ENCODE measurements at places on chromosomes 16 and 17. TPM values are rescaled to one million over a fixed set of nuclear protein-coding genes. Genes with fewer than 3 reads are reported as not detected.

DNA sequence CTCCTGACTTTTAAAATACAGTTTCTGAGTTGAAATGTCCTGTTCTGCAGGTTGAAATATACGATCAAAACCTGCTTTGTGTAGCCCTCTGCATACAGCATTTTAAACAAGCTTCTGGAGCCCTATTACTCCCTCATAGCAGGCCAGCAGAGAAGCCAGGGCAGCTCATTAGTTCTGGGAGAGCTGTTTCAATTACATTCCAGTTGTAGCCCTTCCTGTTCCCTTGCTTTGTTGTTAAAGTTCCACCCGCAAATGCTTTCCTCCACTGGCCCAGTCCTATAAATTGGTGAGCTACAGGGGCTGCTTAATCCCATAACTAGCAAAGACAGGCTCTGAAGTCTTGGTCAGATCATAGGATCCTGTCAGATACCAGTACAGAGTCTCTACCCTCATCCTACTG, 162.5 kb downstream of the SLC39A11 start:
- DNase-seq, result no peak

GRCh38 chr16:89949121-89949742, 677 bp downstream of the DEF8 start:
- DNase-seq, result no peak

- peak; percentile 96 for DNase-seq
Measured at GRCh38 chr16:31177136-31177535, 2.8 kb upstream of the FUS start.

The ITGA2B gene
- 0.32 TPM for polyA plus RNA-seq

GRCh38 chr17:58753026-58753425, 2.6 kb upstream of the PPM1E start:
- DNase-seq, result no peak

DNA sequence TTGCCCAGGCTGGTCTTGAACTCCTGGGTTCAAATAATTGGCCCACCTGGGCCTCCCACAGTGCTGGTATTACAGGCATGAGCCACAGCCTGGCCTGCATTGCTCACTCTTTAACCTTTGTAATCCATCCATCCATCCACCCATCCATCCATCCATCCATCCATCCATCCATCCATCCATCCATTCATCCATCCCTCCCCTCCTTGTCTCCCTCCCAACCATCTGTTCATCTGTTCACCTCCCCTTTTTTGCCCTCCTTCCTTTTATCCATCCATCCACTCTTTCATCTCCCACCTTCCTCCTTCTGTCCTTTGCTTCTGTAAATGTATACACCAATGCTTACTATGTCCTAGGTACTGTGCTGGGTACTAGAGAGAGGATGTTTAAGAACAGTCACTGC, 65.5 kb downstream of the CDK5R1 start:
- no peak for DNase-seq

The KRT31 gene
- polyA plus RNA-seq, result not detected

GRCh38 chr17:55931446-55931845, 180.6 kb downstream of the PCTP start:
- no peak for DNase-seq

DNA sequence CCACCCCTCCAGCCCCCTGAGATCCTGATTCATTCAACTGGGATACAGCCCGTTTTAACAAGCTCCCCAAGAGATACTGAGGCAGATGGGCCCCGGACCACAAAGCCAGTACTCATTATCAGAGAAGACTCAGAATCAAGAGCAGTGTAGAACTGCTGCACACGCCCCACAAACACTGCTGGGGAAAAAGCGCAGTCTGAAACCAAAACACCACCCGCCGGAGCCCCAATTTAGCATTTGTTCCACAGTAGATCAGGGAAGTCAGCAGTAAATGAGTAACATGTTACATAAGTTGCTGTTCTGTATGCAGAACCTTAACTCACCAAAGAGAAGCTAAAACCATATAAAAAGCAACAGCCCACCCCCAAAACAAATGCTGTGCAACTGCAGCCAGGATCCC, 123.6 kb downstream of the CDYL2 start:
- no peak for DNase-seq

- DNase-seq, result no peak
Measured at GRCh38 chr16:88523309-88524161, 46.7 kb upstream of the ZC3H18 start.

The RRAD gene
- 1.3 TPM for polyA plus RNA-seq

DNA sequence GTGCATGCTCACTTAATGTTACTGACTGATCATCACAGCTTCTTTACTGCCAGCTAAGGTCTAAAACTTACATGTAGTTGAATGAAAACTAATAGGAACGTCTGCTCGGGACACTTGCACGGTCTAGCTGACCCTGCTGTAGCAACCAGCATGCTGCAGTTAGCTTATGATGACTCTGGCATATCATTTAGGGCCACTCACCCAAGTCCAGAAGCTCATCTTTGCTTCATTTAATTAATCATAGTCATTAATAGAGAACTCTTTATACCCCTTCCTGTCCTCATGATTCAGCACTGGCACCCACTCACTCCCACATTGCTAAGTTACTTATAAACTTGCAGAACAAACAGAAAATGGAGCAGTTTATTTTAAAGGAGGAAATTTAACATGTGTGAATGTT, 136.3 kb downstream of the NLK start:
- no peak for DNase-seq

- no peak for DNase-seq
Measured at GRCh38 chr16:79451196-79451816, 149.2 kb downstream of the MAF start.

The KRTAP4-4 gene
- polyA plus RNA-seq, result not detected

DNA sequence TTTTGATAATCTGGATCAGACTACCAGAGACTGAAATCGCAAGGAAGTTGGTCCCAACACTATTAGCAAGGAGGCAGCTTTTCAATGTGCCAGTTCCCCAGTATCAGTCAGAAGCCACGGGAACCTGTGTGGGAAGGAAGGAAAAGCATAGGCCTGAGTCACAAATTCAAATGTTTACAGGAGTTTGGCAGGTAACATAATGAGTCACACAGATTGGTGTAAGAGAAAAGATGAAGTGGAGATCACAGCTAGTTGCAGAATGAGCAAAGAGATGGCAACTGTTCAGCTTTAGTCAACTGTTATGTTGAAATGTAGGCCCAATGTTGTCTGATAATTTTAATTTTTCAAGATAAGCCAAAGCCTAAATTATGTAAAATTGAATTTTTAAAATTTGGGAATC, 28.1 kb upstream of the ITGA2B start:
- peak; percentile 95 for DNase-seq

DNA sequence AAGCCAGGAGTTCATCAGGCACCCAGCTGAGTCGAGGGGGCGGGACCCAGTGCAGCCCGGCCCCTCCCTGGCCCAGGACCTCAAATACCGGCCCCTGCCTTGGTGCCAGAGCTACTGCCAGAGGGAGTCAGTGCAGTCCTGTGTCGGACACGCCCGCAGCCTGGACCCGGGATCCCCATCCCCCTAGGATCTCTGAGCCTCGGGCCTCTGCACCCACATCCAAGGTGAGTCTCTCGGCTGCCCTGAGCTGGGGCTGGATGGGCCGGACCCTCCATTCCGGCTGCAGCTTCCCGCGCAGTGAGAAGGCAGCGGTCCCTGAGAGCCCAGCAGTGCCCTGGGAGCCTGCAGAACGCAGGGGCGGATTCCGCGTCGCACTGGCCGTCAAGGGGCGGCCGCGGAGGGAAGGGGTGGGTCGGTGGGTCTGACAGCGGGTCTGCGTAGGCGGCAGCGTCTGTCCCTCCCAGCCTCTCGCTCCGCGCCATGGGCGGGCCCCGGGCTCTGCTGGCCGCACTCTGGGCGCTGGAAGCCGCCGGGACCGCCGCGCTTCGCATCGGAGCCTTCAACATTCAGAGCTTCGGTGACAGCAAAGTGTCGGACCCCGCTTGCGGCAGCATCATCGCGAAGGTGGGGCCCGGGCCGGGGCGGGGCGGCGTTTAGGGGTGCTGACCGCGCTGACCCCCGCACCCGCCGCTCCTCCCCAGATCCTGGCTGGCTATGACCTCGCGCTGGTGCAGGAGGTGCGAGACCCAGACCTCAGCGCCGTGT, at the start of gene DNASE1L2:
Gene DNASE1L2, plus strand, starts transcription at position 108 of the 765 bp plus-strand sequence. Its CDS starts 373 bp downstream, at position 481.
- no peak for DNase-seq

DNA sequence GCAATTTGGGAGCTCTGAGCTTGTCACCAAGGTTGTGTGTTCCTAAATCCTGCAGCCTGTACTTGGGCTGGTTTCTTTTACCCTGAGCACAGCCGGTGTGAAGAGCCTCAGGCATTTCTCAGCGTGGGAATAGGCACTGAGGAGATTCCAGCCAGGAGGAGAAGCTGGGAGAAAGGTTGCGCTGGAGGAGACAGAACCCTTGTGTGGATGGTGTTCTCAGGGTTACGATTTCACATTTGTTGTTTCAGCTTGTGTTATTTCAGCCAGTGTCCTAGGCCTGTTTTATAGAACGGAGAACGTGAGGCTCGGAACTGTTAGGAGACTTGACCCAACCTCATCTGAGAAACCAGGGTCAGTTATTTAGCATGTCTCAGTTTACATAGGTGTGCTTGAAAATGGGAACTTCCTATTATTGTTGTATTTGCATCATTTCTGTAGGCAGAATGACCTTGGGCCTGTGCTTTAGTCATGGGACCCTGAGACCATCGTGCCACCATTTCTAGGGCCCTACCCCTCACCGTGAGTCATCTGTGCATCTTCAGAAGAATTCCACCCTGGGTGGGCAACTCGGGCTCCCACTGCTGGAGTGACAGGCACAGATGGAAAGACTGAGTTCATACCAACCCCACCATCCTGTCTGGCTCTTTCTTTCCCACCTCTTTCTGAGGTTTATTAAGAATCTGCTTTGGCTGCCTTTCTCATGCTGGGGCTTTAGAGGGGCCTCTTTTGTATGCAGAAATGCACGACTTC, 134.9 kb downstream of the MSI2 start:
- no peak for DNase-seq

The AXIN1 gene
- polyA plus RNA-seq, result 13.0 TPM

DNA sequence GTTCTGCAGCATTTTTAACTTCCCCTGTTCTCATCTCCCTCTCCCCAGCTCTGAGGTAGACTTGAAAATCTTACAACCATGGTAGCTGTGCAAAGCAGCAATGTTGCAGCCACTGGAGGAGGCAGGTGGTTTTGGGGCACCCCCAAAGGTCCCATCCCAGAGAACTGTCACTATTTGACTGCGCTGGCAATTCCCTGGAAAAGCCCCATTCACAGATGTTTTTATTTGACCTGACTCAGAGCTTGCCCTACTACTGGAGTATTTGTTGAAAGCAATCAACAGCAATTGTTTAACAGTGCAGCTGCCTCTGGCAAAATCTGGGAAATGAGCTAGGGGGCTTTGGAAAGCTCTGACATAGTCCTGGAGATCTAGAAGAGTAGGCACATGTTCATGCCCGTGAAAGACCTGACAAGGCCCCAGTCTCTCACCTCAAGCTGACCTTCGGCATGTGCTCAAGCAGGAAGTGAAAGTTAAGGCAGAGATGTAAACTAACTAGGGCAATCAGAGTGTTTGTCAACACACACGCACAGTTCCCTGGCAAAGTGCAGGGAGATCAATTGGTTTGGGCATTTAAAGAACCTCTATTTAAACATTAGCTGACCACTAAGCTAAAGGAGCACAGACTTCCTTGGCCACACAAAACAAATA, 19.7 kb upstream of the PIK3R5 start:
- DNase-seq, result no peak

The MEOX1 gene
- polyA plus RNA-seq, result not detected

DNA sequence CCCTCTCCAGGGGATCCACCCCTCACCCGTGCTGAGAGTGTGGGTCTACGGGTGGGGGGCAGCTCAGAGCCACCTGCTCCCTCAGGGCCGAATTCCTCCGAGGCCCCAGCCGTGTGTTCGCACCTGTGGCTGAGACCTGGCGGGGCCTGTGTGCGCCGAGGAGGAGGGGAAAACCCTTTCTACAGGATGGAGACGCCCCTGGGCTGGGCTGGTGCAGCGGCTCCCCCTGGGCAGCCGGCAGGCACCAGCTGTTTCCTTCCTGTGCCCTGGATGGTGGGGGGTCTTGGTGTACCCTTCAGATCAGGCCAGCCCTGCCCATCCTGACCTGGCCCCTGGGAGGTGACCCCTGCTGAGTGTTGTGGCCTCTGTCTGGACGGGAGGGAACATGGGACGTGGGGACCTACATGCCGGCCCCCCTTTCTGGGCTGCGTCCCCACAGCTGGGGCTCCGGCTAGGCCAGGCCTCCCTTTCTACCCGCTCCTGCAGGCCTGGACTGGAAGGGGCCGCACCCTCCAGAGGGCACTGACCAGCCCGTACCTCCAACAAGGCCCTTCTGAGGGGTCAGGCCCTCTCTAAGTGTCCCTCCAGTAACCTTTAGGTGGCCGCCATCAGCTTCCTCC, 28.3 kb upstream of the PABPN1L start:
- no peak for DNase-seq

GRCh38 chr16:9964426-9964825, 217.8 kb downstream of the GRIN2A start:
- no peak for DNase-seq

GRCh38 chr16:24119807-24120206, 136.3 kb upstream of the CACNG3 start:
- no peak for DNase-seq

DNA sequence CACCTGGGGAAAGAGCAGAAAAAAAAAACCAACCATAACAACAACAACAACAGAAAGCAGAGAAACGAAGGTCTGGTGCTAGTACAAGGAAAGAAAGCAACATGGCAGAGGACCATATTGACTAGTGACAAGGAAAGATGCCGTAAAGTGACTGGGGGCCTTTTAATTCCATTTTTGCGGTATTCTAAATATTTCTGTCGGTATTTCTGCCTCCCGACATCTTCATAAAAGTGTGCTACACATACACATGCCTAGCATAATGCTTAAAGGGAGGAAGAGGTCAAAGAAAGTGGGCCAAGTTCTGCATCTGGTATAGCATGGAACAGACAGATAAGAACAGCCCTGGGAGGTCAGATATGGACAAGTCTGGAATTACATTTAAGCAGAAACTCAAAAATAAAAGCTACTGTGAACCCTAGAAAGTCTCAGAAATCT, 19.5 kb upstream of the RNF43 start:
- DNase-seq, result no peak

The PRSS36 gene
- polyA plus RNA-seq, result 0.54 TPM

- no peak for DNase-seq
Measured at GRCh38 chr17:49223517-49224197, 6.9 kb downstream of the PHOSPHO1 start.

- DNase-seq, result no peak
Measured at GRCh38 chr17:83007504-83008185, 71.8 kb upstream of the METRNL start.

DNA sequence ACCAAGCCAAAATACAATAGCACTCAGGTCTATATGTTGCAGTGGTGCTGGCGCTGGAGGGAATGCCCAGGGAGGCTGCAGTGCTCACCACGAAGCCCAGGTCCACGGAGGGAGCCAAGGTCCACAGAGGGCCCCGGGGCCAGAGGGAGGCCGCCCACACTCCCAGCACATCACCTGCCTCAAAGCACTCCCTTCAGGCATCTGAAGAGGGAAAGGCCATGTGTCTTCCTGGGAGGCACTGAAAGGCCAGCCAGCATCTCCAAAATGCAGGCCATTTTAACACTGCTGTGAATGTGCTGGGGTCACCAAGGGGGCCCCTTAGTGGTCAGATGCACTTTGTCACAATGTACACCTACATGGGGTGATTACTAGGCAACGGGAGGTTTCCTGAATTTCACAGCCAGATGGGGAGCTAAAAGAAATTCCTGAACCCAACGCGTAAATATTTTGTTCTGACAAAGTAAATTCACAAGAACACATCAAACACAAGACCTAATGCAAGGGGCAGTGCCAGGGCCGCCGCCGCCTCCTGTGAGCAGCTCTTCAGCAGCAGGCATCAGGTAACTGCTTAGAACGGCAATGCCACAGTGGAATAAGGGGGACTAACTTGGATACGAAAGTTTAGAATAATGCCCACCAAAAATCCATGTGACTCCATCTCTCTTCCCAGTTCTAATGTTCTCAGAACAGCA, 42.8 kb downstream of the USP22 start:
- no peak for DNase-seq

Data from mammary epithelial cell (primary cell).